Uterine smooth muscle cell (primary cell): ENCODE measurements at places on chromosomes 6 and 20. TPM values are rescaled to one million over a fixed set of nuclear protein-coding genes. Genes with fewer than 3 reads are reported as not detected.

The REM1 gene
- not detected in 2 replicates for total RNA-seq

The SLC17A3 gene
- not detected in 2 replicates for total RNA-seq

The RGS17 gene
- 27.5 and 35.9 TPM in 2 replicates for total RNA-seq

The COL20A1 gene
- total RNA-seq, result under 0.01 TPM in 1 of 2 replicates, not detected in the other

The HLA-DQA1 gene
- not detected in 2 replicates for total RNA-seq
